Mesenchymal stem cell (in vitro differentiated cells and primary cell): ENCODE measurements at places on chromosomes 7 and 10.

DNA sequence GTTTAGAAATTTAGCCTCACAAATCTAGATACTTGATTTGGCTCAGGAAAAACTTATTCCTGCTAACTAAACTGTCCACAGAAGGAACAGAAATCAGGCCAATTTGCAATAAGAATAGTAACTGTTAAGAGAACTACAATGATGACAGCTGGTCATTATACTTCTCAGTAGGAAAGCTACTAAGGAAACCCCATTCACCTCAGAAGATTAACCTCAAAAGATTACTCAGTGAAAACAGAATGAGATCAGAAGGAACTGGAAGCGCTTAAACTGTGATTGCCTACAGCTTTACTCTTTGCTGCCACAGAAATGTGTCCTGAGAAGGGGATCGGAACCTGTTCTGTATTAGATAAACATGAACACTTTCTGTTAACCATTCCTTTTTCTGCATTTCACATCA lies 24.3 kb upstream of the DNAJB12 start:
- H3K27ac ChIP-seq: no peak overlapping the region
- no peak for DNase-seq
- H3K36me3 ChIP-seq: peaks cover 3% of the 10 kb centered on the region
- no peaks in the 10 kb centered on the region for H3K27me3 ChIP-seq
- no peak overlapping the region for H3K4me3 ChIP-seq

GRCh38 chr7:101816595-101817470 lies 593 bp upstream of the CUX1 start:
- peaks cover 13% of the 10 kb centered on the region for H3K4me1 ChIP-seq
- peak; percentile 50 for DNase-seq
- H3K27ac ChIP-seq: no peak overlapping the region
- H3K4me3 ChIP-seq: peak overlapping the region; percentile 80
- H3K27me3 ChIP-seq: no peaks in the 10 kb centered on the region

DNA sequence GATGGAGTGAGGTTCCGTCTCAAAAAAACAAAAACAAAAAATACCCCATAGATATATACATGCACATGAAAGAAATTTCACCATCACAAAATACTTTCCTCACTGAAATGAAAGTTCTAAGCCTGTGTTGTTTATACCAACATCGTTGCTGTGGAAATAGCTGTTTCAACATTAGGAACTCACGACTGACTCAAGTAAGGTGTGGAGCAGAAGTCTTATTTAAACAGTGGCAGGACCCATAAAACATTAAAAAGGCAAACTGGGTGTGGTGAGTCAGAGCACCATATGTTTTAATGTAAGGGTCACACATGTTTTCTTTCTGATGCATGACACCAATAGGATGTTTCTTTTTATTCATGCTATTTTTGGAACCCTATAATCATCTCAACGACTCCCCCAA lies 48.3 kb downstream of the BAIAP2L1 start:
- no peaks in the 10 kb centered on the region for H3K27me3 ChIP-seq
- H3K36me3 ChIP-seq: no peaks in the 10 kb centered on the region
- H3K4me1 ChIP-seq: peaks cover 26% of the 10 kb centered on the region

DNA sequence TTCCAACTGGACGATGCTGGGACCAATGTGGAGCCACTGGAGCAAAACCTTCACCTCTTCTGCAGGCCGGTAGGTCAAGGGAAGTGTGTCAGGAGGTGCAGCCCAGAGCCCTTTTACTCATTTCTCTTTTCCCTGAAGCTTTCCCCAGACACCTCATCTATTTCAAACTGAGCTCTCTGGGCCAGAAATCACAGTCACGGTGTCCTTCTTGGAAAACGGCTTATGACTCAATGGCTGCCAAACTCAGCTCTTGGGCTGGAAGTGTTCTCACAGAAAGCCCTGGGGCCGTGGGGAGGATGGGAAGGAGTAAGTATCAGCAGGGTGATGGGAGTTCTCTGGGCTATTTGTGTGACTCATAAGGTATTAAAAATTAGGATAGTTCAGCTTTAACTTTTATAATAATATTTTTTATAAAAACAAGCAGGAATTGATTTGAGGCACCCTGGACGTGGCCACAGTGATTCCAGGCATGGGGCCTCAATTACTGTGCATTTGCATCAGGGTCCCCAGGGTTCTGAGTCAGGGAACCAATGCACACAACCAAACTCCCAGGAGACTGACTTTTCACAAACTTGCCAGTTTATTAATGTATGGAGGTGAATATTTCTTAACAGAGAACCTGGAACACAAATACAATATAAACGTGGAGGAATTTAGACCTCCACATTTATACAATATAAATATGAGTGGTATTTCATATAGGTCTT lies 187.4 kb upstream of the TMEM72 start:
- no peaks in the 10 kb centered on the region for H3K27me3 ChIP-seq
- H3K27ac ChIP-seq: peak overlapping the region; percentile 45
- H3K36me3 ChIP-seq: no peaks in the 10 kb centered on the region

DNA sequence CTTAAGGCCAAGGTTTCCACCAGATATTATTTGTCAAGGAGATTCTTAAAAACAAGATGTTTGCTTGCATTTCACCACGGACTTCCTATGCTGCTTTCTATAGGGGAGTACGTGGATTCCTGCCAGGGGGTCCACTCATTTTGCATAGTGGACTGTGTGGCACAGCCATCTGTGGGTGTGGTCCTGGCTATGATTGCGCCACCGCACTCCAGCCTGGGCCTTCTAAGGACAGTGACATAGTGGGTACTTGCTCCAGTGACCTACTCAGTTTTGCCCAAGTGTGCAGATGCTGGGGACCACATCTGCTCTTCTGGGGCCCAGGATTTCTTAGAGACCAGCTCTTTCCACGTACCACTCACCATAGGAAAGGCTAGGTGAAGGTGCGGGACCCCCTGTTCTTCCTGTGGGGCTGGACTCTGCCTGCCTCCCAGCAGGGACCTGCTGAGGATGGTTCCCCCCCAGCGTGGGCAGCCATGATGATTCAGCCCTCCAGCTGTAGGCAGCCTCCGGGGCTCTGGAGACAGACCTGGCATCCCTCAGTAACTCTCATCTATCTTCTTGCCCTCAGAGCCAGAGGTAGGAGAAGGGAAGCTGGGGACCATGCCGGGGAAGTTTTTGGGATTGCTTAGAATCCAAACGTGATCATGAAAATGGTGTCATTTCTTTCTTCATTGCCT lies 42.9 kb downstream of the HK1 start:
- peak; percentile 15 for DNase-seq
- H3K4me1 ChIP-seq: peaks cover 38% of the 10 kb centered on the region
- no peak overlapping the region for H3K27ac ChIP-seq

DNA sequence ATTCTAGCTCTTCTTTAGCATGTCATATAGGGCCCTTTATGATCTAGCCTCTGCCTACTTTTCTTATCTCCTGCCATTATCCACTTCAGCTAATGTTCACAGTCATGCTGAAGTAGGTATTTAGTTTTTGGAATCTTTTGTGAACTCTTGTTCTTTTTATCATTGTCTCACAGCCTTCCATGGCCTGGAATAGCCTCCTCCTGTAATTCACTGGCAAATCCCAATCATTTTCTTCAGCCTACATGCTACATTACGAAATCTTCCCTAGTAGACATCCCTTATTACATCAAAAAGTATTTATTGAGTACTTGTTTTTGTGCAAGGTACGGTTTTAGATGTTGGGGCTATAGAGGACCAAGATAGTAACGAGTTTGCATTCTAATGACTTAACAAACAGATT lies 3.4 kb upstream of the KIF20B start:
- no peak overlapping the region for H3K27ac ChIP-seq
- peaks cover 5% of the 10 kb centered on the region for H3K4me1 ChIP-seq
- H3K27me3 ChIP-seq: no peaks in the 10 kb centered on the region
- no peak for DNase-seq
- no peaks in the 10 kb centered on the region for H3K36me3 ChIP-seq

DNA sequence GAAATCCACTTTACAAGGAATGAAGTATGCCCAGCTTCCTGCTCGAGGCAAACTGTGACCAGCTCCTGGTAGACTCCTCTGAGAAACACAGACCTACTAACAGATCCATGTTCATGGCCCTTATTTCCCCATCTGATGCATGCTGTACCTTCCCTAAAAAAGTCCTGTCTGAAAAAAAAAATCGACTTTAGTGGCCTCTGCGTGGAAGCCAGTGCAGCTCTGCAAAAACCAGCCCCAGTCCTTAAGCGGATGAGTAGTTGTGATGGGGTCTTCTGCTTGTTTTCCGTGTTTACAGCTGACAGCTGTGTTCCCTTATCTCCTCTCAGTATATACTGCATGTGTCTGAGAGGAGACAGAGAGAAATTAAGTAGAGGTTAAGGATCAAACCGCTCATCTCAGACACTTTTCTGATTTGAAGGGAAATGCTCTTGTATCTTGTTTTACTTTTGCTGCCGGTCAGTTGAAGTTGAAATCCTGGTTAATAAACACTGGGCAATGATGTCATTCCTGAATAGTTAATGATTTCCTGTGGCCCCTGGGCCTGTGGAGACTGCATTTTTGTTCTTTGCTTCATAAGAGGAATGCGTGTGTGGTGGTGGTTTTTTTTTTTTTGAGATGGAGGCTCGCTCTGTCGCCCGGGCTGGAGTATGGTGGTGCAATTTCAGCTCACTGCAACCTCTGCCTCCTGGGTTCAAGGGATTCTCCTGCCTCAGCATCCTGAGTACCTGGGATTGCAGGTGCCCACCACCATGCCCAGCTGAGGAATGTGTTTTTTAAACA lies 67.6 kb downstream of the DOCK1 start:
- no peaks in the 10 kb centered on the region for H3K27me3 ChIP-seq
- H3K27ac ChIP-seq: peak overlapping the region; percentile 94
- H3K36me3 ChIP-seq: peaks cover 15% of the 10 kb centered on the region
- DNase-seq: peak; percentile 96

DNA sequence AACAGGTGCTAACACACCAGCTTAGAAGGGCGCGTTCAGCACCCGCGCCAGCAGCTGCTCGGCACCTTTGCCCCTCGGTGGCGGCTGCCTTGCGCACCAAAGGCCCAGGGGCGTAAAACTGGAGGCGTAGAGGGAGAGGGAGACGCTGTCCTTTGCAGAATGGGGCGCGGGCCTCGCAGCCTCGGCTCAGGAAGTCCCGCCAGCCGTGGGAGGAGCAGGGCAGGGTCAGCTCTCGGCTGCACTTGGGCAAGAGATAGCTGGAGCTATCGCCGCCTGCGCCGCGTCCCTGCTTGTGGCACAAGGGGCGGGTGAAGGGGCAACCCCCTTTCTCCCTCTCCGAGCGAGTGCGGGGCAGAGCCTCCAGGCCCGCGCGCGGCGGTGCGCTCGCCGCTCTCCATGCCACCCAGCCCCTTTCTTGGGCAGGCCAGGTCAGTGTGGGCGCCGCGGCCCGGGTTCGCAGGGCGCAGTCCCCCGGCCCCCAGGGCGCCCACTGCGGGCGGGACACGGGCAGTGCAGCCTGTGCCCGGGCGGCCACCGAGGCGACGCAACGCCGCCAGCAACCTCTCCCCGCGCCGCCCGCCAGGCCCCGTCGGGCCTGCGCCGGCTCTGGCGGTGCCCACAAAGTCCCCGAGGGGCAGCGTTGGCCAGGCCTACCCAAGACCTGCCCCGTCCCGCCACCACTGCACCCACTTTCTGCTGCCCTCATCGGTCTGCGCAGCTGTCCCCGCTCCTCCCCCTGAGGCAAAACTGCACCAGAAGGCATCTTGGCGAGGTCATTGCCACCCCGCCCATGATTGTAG lies 4.1 kb downstream of the NEUROD6 start:
- H3K27ac ChIP-seq: no peak overlapping the region
- H3K27me3 ChIP-seq: peaks cover 65% of the 10 kb centered on the region
- no peak for DNase-seq
- no peaks in the 10 kb centered on the region for H3K36me3 ChIP-seq
- H3K4me1 ChIP-seq: peaks cover 7% of the 10 kb centered on the region
- H3K4me3 ChIP-seq: peak overlapping the region; percentile 18

DNA sequence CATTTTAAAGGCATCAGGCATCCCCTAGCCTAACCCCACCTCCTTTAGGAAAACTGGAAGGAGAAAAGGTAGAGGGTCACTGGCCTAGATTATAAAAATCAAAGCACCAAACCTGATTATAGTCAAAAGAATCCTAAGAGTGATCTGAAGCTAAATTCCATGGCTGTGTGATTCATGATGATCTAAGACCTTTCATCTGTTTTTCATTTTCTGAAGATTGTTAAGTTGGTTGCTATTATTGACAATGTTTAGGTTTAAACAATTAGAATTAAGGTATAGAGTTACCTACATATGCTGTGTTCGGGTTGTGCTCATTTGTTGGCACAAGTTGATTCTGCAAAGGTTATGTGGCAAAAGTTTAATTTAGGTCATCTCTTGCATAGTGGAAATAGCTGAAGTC lies 148.7 kb downstream of the BICC1 start:
- peaks cover 10% of the 10 kb centered on the region for H3K4me1 ChIP-seq
- DNase-seq: no peak
- peak overlapping the region; percentile 77 for H3K27ac ChIP-seq
- H3K27me3 ChIP-seq: no peaks in the 10 kb centered on the region

- no peaks in the 10 kb centered on the region for H3K27me3 ChIP-seq
- H3K4me1 ChIP-seq: no peaks in the 10 kb centered on the region
- DNase-seq: no peak
- H3K36me3 ChIP-seq: no peaks in the 10 kb centered on the region
Measured at GRCh38 chr10:25382029-25382810, 207.4 kb downstream of the GPR158 start.

DNA sequence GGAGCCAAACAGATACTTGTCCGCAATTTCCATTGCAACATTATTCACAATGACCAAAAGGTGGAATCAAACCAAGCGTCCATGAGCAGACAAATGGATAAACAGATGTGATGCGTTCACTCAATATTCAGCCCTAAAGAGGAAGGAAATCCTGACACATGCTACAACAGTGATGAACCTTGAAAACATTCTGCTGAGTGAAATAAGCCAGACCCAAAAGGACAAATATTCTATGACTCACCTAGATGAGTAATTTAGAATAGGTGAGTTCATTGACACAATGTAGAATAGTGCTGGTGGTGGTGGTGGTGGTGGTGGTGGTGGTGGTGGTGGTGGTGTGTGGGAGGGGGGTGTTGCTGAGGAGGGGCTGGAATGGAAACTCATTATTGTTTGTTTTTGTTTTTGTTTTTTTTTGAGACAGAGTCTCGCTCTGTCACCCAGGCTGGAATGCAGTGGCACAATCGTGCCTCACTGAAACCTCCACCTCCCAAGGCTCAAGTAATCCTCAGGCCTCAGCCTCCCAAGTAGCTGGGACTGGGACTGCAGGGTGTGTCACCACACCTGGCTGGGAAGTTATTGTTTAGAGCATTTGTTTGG lies 28.6 kb downstream of the SMKR1 start:
- no peak overlapping the region for H3K27ac ChIP-seq
- H3K4me3 ChIP-seq: no peak overlapping the region
- no peaks in the 10 kb centered on the region for H3K27me3 ChIP-seq
- no peaks in the 10 kb centered on the region for H3K4me1 ChIP-seq
- peak; percentile 73 for DNase-seq

GRCh38 chr10:86415583-86415982 lies 49.0 kb upstream of the GRID1 start:
- H3K27me3 ChIP-seq: no peaks in the 10 kb centered on the region
- no peak overlapping the region for H3K4me3 ChIP-seq
- H3K36me3 ChIP-seq: no peaks in the 10 kb centered on the region
- no peak overlapping the region for H3K27ac ChIP-seq
- peaks cover 5% of the 10 kb centered on the region for H3K4me1 ChIP-seq

GRCh38 chr10:22370320-22370719 lies 25.0 kb downstream of the SPAG6 start:
- no peaks in the 10 kb centered on the region for H3K4me1 ChIP-seq
- H3K36me3 ChIP-seq: no peaks in the 10 kb centered on the region
- no peak overlapping the region for H3K4me3 ChIP-seq
- no peaks in the 10 kb centered on the region for H3K27me3 ChIP-seq
- no peak overlapping the region for H3K27ac ChIP-seq
- DNase-seq: no peak

- no peak overlapping the region for H3K4me3 ChIP-seq
- no peaks in the 10 kb centered on the region for H3K27me3 ChIP-seq
- no peak overlapping the region for H3K27ac ChIP-seq
- peak; percentile 38 for DNase-seq
- H3K36me3 ChIP-seq: no peaks in the 10 kb centered on the region
- peaks cover 3% of the 10 kb centered on the region for H3K4me1 ChIP-seq
Measured at GRCh38 chr10:126433351-126433750, 45.1 kb upstream of the ADAM12 start.
